ENCODE measurements at places on chromosomes 2 and 18.

DNA sequence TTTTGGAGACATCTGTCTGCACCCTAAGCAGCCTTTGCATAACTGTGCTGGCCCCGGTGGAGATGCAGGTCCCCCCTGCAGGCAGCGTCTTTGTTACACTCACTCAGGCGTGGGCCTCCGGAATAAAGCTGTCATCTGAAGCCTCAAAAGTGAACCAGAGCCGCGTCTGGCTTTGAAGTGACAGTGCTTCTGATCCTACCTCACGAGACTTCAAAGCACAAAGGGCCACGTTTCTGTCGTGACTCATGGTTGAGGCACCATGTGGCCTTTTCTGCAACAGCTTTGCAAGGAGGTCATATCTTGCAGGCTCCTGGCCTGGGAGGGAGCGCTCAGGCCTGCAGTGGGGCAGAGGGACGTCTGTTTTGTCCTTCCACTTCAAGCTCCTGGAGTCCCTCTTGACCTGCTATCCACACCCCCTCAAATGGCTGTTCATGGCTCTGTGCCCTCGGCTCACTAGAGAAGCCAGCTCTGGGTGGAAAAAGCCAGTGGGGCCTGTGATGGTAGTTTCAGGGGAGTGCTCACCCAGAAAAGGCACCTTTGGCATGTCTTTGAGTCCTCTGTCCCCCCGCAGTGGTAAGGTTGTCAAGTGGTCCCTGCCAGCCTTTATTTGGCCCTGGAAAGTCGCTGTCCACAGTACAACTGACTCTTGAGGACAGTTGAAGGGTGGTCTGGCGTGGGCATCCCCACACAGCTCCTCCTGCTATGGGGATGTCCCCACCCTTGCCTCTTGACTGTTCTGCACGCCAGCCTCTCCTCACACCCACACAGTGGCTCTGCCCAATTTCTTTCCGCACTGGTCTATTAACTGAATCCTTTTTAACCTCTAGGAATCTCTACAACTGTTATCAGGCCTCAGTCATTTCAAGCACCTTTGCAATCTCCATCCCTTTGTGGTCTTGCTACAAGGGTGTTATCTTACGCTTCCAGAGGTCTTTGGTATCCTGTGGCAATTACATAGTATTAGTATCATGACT is 19.3 kb downstream of the GPR55 start:
- no peak for DNase-seq

DNA sequence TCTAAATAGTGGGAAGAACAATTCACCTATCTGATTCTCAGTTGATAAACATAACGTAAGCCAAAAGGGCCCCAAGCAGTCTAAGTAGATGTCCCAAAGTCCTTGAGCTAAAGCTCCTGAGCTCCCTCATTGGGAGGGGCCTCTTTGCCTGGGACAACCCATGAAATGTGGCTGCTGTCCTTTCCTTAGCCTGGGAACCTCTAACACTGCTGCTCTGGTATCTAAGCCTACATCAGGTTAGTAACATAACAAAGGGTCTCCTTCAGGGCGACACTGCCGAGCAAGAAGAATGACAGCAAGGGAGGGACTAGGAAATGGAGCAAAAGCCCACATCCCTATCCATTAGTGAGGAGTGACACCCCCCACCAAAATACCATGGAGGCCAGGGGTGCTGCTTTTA is 98.3 kb downstream of the MAPRE2 start:
- no peak for DNase-seq

GRCh38 chr18:814300-815084 is 2.5 kb upstream of the YES1 start:
- DNase-seq, result no peak

- no peak for DNase-seq
Observed at GRCh38 chr2:59000796-59001195, 759.7 kb upstream of the FANCL start.

- DNase-seq, result no peak
Observed at GRCh38 chr2:143852759-143853158, 667.2 kb downstream of the ZEB2 start.

DNA sequence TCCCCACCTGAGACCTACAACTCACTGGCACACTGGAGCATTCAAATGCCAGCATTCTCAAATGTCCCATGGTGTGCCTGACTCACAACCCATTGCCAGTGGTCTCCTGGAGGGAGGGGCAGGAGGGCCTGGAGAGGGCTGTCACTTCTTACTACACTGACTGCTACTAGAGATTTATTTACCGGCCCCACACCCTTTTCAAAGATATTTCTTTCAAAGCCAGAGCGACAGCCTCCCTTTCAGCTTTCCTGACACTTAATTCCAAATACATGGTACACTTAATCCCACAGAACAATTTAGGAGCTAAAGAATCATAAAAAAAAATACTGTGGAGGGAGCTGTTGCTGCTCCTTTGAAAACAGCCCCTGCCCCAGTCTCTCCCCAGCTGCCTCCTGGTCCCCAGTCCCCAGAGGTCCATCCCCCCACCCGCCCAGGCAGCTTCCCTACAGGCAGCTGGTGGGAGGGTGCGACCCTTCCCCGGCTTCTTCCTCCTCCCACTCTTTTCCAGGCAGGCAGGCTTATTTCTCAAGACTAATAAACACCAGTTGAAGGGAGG is 129.1 kb upstream of the SMAD2 start:
- DNase-seq, result no peak

- no peak for DNase-seq
Observed at GRCh38 chr2:167832868-167833287, 414.5 kb downstream of the STK39 start.

DNA sequence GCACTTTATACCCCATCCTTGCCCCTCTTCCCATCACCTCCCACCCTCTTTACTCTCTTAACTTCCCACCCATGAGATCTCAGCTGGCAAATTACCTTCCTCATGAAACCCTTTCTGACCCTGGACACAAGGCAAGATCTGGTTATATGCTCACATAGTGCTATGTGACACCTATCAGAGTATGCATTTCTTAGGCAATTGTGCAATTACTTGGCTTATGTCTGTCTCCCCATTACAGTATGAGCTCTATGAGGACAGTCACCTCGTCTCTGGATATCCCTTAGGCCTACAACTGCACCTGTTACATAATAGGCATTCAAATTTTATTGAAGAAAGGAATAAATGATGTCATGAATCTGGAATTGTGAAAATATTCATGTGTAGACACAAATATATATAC is 91.4 kb downstream of the ZNF385B start:
- DNase-seq, result no peak

GRCh38 chr18:22337833-22338232 is 79.9 kb downstream of the CTAGE1 start:
- DNase-seq, result no peak

- DNase-seq, result peak; percentile 38
Observed at GRCh38 chr2:20411361-20411894, 35.4 kb upstream of the RHOB start.

DNA sequence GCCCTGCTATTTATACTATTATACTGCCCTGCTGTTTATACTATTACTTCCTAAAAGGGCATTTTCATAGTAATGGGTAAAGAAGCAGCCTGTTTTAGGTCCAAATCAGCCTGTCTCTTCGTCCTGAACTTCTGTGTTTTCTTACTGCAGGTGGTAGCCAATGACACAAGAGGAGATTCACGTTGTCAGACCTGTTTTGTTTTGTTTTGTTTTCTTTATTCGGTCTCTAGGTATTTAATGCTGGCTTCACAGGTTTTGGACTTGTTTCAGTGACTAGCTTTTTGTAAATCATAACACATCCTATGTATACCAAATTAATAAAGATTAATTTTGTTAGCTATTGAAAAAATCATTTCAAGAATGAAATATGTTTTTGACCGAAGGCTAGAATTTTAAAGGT is 116.4 kb downstream of the MAP3K20 start:
- no peak for DNase-seq

DNA sequence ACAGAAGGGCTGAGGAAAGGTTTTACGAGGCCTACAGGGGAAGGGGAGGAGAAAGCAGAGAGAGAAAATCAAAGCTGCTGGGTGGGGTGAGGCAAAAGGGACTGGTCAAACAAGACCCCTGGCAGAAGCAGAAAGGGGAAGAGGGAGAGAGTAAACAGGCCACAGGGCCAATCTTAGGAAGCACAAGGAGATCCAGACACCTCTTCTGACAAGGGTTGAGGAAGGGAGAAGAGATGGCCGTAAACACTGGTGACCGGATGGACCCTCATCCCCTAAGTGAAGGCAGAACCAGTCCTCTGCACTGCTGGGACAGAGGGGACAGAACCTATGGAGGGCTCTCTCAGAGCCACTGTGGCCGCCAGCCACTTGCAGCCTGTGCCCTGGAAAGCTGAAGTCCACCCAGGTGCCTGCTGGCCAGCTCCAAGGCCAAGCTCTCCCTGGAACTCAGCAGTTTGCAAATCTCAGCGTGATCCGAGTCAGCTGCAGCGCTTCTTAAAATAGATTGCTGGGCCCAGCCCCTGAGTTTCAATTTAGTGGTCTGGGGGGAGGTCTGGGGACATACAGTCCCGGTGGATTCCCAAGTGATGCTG is 108.8 kb downstream of the TMEM163 start:
- no peak for DNase-seq

- no peak for DNase-seq
Observed at GRCh38 chr2:152870239-152870638, 151.8 kb downstream of the ARL6IP6 start.

DNA sequence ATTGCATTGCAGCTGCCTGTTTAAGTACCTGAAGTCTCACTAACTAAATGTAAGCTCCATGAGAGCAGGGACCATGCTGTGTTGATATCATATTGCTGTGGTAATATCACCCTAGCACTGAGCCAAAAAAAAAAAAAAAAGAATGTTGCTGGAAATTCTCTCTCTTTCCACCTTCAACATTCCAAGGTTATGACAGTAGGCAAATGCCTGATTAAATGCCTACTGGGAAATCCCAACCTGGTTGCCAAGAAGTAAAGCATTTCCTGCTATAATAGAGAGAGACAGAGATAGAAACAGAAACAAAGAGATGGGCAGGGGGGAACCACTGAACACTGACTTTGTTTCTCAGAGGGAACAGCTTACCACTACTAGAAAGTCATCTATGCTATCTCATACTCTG is 1604.2 kb downstream of the LRP1B start:
- no peak for DNase-seq

- peak; percentile 47 for DNase-seq
Observed at GRCh38 chr18:46324087-46324955, 220.1 kb downstream of the HAUS1 start.

- no peak for DNase-seq
Observed at GRCh38 chr2:131045286-131046027, 47.8 kb downstream of the FAM168B start.

GRCh38 chr2:237670641-237671040 is 43.3 kb downstream of the LRRFIP1 start:
- no peak for DNase-seq

DNA sequence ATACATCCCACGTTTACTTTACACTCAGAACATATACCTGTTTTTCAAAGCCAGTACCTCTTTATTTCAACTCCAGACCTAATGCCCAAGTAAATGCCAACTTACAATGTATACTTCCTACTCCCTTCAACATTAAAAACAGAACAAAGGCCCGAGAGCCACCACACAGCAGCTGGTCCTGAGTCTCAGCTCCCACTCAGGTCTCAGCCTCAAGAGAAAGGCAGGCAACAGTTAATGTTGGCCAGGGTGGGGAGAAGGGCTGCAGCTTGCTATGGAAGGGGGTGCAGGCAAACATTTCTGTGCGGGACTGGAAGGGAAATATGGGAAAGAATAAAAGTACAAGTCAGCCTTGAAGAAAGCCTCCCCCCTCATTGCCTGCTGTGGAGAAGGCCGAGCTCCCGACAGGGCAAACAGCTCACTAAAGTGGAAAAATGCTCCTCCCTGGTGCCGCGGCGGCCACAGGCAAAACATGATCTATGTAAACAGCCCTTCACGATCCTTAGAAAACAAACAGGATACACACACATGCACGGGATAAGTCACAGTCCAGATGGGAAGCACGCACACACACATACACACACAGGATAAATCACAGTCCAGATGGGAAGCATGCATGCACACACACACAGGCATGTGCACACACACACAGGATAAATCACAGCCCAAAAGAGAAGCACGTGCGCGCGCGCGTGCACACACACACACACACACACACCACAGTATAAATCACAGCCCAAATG is 67.4 kb downstream of the ADNP2 start:
- no peak for DNase-seq

GRCh38 chr18:42437646-42438045 is 482.6 kb downstream of the PIK3C3 start:
- DNase-seq, result no peak

DNA sequence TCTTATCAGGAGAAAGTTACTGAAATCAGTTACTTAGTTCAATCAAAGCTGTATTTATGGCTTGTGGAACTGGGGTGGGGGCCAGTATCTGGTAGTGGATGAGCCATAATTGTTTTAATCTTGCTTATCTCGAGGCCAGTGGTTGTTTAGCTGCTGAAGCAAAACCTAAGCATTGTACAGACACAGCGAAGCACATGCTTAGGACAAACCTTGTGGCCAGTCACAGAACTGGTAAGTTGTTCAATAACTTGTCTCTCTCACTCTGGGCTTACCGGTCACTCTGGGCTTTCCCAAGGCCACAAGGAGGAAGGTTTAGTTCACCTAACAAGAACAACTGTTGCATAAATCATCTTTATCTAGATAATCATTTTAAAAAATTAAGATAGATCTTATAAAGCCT is 296.6 kb upstream of the NETO1 start:
- no peak for DNase-seq

- DNase-seq, result peak; percentile 45
Observed at GRCh38 chr18:7177116-7177744, 53.7 kb upstream of the LRRC30 start.

DNA sequence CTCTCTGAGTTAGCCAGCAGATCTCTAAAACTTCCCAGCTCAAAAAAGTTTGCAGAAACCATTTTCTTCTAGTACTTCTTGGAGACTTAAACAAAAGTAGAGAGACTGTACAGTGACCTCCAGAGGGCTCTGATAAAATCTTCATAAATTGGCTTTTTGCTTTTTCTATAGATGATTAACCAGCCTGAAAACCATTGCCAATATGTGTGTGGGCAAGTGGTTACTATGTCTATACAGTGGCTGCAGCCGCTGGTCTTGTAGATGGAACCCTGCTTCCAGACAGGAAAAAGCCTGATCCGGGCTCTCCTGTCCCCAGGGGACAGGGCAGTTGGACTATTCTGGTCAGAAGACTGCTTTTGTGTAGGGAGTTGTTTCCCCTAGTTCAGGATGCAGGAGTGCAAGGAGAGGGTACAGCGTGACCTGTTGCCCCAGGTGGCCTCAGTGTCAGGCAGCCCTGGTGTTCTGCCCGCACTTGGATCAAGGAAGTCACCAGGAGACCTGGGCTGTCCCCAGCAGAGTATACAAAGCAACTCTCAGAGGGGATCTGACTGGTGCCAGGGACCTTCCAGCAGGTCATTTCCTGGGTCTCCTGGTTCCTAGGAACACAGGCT is 7.3 kb upstream of the PTPRM start:
- DNase-seq, result no peak

- no peak for DNase-seq
Observed at GRCh38 chr2:39023649-39024048, 97.2 kb downstream of the SOS1 start.

GRCh38 chr2:233455006-233455405 is 100.7 kb downstream of the DGKD start:
- no peak for DNase-seq

- DNase-seq, result no peak
Observed at GRCh38 chr18:62332431-62332830, 7.3 kb downstream of the TNFRSF11A start.

Data from putamen (tissue), 1 donor.